ENCODE measurements at places on chromosomes 3 and 15.

GRCh38 chr15:75597667-75598341, 18.7 kb upstream of the PTPN9 start:
- no peak for DNase-seq

GRCh38 chr3:76353683-76354082, 568.3 kb upstream of the ZNF717 start:
- DNase-seq, result no peak

GRCh38 chr3:38190481-38190881, 25.1 kb downstream of the OXSR1 start:
- no peak for DNase-seq

GRCh38 chr3:120708408-120708807, 26.4 kb upstream of the HGD start:
- DNase-seq, result no peak

DNA sequence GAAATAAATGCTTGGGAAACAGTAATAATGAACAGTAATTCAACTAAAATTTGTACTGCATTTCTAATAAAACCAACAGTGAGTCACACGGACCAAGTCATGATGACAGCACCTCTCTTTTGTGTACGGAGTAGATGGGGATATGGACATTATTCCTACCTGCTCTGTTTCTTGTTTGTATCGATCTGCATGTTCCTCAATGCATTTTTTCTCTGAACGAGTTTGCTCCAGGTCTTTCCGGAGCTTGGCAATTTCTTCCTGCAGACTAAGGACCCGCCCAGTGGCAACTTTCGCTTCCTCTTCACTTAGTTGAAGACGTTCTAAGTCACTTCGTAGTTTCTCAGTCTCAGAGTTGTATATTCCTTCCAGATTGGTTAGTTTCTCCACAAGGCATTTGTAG, 74.4 kb upstream of the MYO5C start:
- DNase-seq, result no peak

DNA sequence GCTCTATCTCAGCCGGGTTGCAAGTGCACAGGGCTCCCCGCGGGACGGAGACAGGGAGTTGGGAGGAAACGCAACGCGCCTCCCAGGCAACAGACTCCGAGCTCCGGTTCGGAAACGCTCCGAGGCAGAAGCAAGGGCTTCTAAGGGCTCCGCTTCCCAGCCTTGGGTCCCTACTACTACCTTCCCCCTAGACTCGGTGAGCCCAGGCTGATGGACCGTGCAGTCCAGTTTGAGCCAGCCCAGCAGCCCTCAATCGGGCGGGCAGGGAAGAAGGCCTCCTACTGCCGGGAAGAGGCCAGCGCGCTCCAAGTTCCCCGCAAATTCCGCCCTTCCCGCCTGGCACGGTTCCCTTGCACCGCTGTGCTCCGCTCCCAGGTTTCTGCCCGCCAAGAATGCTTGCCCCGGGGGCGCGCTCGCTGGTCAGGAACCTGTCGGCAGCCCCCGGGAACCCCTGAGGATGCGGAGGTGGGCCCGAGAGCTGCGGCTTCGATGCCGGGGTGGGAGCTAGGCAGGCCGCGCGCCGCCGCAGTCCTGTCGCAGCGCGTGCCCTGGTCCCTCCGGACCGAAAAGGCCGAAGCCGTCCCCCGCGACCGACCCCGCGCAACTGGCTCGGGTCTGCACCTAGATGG, 728 bp downstream of the TRANK1 start:
- no peak for DNase-seq

GRCh38 chr3:170037463-170038433, at the start of gene GPR160:
Gene GPR160 (plus strand): TSS chr3:170037995. CDS start chr3:170083973, 45,978 bp downstream.
- DNase-seq, result peak; percentile 69

DNA sequence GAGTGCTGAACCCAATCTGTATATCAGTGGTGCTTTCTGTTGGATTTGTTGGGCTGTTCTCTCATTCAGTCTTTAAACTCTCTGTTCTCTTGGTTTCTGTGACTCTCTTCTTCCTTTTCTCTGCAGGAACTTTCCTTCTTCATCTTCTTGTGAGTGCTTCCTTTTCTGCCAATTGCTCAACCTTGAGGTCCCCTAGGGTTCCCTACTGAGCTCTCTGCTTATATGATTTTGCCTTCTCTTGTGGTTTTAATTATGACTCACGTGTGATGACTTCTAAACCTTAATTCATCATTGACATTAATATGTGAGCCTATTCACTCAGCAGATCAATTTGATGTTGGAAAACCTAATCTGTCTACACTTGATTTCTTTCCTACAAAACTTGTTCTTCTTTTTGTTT, 39.4 kb downstream of the MOBP start:
- DNase-seq, result no peak

GRCh38 chr3:145696011-145696410, 465.0 kb downstream of the PLOD2 start:
- DNase-seq, result no peak

GRCh38 chr3:25457671-25458419, 29.8 kb downstream of the RARB start:
- no peak for DNase-seq

GRCh38 chr3:58686847-58687246, 20.3 kb upstream of the FAM3D start:
- DNase-seq, result no peak

DNA sequence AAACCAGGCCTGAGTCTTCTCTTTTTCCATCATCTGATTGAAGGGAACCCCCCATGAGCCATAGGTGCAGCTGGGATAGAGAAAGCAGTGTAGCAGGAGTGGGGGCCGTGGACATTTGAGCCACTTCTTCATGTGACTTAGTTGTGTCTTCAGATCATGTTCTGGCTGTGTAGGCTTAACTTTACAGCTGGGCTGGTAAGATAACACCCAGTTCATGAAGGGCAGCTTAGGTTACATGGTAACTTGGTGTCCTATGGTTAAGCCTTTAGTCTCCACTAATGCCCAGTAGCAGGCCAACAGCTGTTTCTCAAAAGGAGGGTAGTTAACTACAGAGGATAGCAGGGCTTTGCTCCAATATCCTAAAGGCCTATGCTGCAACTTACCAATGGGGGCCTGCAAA, 11.4 kb upstream of the SNRPN start:
- DNase-seq, result no peak

- DNase-seq, result no peak
Observed at GRCh38 chr15:67080900-67081431, 15.6 kb downstream of the SMAD3 start.

- no peak for DNase-seq
Observed at GRCh38 chr3:65587650-65588439, 450.9 kb downstream of the MAGI1 start.

GRCh38 chr3:52136513-52136912, 17.7 kb downstream of the POC1A start:
- DNase-seq, result no peak

DNA sequence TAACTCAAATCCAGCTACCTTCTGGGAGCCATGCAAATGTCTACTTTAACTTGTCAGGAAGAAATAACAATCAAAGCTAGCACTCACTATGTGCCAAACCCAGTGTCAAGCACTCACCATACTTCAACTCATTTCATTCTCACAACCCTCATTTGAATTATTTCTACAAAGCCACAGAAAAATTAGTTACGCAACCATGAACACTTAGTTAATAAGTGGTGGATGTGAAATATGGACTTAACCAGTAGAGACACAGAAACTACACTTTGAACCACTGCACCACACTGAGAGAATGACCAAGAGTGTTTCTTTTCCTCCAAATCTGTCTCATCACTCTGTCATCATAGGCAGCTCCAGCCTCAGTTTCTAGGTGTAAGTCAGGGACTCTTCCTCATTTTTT, 91.0 kb upstream of the MBNL1 start:
- DNase-seq, result no peak

DNA sequence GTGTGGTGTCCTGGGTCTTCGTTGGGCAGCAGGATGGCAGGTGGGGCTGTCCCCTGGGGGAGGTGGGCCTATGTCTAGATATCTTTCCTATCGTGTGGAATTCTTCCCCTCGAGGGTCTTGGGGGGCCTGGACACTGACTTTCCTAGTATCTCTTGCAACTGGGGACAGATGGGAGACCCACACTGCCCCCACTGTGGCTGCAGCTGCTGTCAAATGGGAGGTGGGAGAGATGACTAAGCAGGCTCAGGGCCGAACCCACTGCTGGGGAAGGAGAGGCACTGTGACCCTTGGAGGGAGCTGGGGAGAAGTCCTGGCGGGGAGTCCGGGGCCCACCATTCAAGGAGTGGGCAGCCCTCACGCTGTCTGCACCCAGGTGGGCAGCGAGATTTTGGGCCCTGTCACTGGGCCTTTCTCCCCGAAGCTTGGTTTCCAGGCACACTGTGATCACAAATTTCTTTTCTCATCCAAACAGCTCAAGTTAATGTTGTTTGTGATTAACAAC, 2.9 kb upstream of the FBLN2 start:
- no peak for DNase-seq

- DNase-seq, result no peak
Observed at GRCh38 chr3:125052624-125053303, 3.0 kb downstream of the HEG1 start.

DNA sequence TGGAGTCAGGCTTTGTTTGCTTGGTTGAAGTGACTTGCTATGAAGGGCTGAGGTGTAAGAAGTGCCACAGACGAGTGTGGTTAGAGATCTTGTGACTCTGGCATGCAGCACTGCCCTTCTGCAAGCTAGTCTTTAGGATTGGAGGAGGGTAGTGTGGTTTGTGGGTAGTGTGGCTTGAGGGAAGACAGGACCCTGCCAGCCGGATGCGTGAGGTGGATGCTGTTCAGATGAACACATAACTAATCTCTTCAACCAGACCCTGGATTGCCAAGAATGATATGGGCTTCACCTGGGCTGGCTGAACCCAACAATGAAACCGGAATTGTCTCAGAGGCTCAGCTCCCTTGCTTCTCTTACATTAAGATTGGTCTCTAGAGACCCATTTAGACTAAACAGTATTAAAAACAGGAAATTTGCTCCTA, 32.7 kb downstream of the STARD9 start:
- DNase-seq, result no peak

DNA sequence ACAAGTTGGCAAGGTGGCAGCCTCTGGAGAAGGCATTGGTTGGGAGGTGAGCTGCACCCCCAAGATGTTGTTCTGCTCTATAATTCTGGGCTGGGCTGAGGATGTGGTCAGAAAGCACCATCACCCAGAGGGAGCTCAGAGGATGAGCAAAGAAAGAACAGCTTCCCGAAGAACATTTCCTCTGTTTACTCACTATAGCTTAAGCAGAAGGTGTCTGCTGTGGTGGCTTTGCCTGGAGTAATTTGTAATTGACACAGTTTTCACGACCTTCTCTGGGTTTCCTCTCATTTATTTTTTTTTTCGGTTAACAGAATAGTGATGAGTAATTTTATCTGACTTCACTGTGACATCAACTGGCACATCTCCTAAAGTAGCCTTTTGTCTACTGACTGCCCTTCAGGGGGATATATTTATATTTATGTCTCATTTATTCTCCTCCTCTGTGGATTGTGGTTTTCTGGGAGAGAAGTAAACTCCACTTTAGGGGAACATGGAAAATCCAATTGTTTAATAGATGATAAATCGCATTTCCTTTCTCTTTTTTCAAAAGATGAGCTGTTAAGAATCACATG, 49.5 kb upstream of the ABHD17C start:
- DNase-seq, result no peak

- no peak for DNase-seq
Observed at GRCh38 chr3:177807150-177807875, 610.0 kb upstream of the TBL1XR1 start.

GRCh38 chr3:55947406-55947805, 460.3 kb upstream of the WNT5A start:
- DNase-seq, result no peak

DNA sequence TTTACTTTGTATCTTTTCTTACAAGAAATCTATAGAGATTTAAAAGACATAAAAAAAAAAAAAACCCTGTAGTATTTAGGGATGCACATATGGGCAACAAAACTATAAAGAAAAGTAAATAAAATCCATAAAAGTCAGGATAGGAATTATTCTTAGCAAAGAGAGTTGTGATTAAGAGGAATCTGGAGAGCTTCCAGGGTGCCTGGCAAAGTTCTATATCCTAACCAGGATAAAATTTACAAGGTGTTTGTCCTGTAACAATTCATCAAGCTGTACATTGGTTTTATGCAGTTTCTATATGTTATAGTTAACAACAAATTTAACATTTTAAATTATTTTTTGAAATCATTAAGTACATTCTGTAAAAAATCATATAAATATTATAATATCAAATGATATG, 7.9 kb downstream of the SECISBP2L start:
- no peak for DNase-seq

- no peak for DNase-seq
Observed at GRCh38 chr15:43095708-43096347, 10.0 kb downstream of the UBR1 start.

DNA sequence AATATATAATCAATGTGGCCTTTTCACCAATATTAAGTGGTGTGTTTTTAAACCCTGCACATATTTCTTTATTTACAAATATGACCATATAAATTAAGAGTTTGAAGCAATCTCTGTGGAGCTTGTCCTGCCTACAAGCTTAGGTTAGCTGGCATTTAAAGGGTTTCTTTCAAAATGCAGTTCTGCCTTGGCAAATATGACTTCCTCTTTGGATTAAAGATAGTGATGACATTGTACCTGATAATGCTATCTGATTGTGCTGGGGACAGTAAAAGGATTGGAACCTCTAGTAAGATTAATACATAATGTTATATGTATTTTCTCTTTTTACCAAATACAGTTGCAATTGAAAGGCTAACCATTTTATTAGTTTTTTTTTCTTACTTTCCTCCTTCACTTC, 249.1 kb downstream of the OTOL1 start:
- no peak for DNase-seq

GRCh38 chr15:51335538-51336410, 2.6 kb downstream of the CYP19A1 start:
- no peak for DNase-seq

- no peak for DNase-seq
Observed at GRCh38 chr15:66592505-66593218, 26.9 kb upstream of the LCTL start.

DNA sequence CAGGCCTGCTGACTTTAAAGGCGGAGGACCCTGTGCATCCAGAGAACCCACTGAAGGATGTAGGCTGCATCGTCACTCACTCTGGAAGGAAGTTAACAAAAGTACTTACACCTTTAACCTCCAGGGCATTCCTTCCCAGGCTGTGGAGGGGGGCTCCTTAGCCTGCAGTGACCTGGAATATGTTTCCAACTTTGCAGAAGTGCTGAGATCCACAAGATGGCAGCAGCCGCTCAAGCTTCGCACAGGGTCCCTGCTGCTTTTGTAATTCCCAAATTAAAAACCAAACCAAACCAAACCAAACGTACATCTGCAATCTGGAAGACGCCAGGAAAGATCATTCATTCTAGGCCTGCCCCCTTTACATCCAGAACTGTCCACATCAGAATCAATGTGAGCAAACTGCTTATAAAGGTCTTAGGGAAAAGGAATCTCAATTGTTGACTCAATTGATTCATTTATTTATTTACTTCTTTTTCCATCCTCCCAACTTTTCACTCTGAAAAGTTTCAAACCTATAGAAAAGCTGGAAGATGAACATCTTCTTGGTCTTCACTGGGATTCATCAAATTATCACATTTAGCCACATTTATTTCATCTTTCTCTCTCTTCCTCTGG, 70.5 kb upstream of the KLHL25 start:
- DNase-seq, result no peak
